Breast epithelium (tissue), 4 donors: ENCODE measurements at places on chromosomes 1 and 21. TPM values are rescaled to one million over a fixed set of nuclear protein-coding genes. Genes with fewer than 3 reads are reported as not detected.

The PRR9 gene
- total RNA-seq = not detected

The PRAMEF1 gene
- not detected for total RNA-seq

The LMOD1 gene
- total RNA-seq = 60.0 TPM

The TSPAN1 gene
- total RNA-seq = 8.9 TPM

The OR6N1 gene
- total RNA-seq = not detected

The CLCA4 gene
- 0.16 TPM for total RNA-seq

The CRYAA gene
- not detected for total RNA-seq
